ENCODE measurements at places on chromosomes 2 and 18.

DNA sequence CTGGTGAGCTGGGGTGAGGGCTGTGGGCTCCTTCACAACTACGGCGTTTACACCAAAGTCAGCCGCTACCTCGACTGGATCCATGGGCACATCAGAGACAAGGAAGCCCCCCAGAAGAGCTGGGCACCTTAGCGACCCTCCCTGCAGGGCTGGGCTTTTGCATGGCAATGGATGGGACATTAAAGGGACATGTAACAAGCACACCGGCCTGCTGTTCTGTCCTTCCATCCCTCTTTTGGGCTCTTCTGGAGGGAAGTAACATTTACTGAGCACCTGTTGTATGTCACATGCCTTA lies 10.5 kb downstream of the PROC start:
- DNase-seq = no peak

GRCh38 chr2:113966832-113967231 lies 76.9 kb downstream of the ACTR3 start:
- peak; percentile 35 for DNase-seq

DNA sequence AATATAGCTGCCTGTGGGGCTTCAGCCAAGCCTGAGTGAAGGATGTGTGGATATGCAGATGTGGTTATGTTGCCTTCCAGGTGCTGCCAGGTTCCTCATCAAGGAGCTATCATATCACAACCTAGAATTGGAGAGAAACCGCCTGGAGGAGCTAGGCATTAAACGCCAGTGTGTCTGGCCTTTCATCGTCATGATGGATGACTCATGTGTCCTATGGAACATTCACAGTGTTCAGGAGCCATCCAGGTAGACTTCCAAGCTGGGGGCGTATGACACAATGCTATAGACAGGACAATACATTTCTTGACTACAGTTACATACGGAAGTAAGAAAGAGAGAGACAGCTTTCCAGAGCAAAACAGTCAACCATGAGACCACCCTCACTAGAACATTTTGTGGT lies 86.8 kb downstream of the ESCO1 start:
- DNase-seq = no peak

GRCh38 chr2:29582062-29582461 lies 339.3 kb downstream of the ALK start:
- DNase-seq = no peak

DNA sequence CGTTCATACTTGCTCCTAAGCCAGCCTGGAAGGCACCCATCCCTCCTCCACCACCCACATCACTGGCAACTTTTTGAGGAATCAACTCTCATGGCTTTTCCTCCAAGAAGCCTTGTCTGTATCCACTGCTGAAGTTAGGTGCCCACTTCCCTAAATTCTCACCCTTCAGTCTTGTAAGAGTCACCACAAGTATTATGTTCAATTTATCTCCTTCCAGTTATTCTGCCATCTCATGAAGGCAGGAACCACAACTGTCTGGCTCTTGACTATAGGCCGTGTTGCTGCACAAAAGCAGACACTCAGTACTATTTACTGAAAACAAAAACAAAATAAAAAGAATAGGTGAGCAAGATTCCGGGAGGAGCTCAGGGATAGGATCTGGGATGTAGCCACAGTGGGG lies 234.8 kb downstream of the CYRIA start:
- DNase-seq = no peak

DNA sequence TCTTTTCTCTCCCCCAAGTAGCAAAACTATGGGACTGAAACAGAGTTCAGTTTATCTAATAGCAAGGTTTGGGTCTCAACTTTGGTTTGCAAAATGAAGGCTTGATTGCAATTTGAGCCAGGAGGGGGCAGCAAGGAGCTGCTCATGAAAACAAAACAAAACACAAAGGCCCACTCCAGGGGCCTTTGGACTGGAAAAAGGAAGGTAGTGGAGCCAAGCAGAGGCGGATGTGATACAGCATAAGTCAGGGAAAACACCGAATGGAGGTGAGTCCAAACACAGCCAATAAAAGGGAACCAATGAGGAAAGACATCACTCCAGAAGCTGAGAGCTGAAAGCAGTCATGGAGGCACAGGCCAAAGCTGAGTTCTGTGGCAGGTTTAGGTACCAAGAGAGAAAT lies 799.7 kb upstream of the ACVR2A start:
- peak; percentile 39 for DNase-seq

GRCh38 chr2:182858671-182859070 lies 7.8 kb downstream of the FRZB start:
- peak; percentile 42 for DNase-seq

All from brain microvascular endothelial cell (primary cell).